Hippocampal formation (tissue), 2 donors: ENCODE measurements at places on chromosomes 2 and 18.

- DNase-seq: no peak
Observed at GRCh38 chr2:32453242-32454062, 96.6 kb downstream of the BIRC6 start.

- DNase-seq: no peak
Observed at GRCh38 chr2:43142921-43143438, 83.4 kb downstream of the ZFP36L2 start.

DNA sequence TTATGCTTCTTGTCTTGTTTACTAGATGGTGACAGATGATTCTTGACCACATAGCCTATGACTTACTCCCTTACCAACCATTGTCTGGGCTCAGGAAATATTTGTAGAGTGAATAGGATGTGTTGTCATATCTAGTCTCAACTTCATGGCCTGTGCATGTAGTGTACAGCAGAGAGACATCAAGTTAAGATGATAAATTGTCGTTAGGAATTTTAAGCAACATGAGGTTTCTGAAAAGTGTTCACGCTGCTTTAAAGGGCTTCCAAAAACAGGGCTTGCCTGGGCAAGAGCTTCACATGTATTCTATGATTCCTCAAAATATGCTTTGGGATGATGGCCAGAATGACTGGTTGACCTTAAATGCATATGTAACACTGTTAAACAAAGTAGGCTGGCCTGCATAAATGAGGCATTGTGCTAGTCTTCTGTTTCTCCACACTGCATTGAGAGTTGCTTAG is 424.0 kb downstream of the RND3 start:
- no peak for DNase-seq

- no peak for DNase-seq
Observed at GRCh38 chr2:129129087-129129486, 810.4 kb upstream of the HS6ST1 start.

DNA sequence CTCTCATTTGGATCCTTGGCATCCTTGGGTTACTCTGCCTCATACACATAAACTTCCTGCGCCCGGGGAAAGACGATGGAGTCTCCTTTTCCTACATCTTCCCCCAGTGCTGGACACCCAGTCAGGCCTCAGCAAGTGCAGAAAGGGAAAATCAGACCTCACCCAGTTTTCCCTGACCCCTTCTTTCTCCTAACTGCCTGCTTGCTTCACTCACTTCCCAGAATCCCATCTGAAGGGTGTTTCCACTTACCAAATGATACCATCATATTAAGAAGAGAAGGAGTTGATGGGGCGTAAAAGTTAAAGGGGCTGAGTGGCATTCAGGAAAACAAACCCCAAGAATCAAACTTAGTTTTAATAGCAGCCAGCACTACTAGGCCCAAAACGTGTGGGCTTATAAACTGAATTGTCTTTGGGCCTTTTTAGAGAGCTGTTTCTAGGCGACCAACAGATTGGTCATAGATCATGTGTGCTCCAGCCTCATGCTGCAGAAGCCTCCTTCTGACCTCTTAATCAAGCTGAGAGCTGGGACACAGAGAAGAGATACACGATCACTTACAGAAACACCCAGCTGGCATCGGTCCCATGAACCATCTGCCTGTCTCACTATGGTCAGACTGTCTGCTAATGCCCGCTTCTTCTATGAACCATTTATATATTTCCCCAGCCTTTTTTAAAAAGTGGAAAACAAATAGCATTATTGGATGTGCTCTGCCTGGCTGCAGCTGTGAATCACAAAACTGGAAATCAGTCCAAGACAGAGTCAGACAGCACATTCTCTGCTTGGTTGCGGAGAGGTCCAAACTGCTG is 165.7 kb upstream of the SLC14A2 start:
- peak; percentile 48 for DNase-seq

DNA sequence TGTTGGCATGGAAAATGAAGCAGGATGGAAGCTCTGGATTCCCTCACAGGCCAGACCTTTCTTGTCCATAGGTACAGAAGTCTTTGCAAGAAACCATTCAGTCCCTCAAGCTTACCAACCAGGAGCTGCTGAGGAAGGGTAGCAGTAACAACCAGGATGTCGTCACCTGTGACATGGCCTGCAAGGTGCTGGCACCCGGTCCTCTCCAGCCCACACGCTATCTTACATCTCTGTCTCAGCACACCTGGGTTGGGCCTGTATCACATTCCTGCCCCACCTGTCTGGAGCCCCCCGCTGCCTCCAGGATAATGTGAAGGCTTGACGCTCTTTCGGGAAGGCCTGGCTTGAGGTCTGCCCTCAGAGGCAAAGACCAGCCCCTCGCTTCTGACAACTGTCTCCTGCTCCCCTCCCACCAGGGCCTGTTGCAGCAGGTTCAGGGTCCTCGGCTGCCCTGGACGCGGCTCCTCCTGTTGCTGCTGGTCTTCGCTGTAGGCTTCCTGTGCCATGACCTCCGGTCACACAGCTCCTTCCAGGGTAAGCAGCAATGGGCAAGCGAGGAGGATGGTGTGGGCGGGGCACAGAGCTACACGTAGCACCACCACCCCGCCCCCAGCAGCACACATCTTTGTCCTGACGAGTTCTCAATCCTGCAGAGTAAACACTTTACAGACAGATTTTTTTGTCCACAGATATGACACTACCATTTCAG is 6.0 kb downstream of the TMEM214 start:
- DNase-seq: no peak

DNA sequence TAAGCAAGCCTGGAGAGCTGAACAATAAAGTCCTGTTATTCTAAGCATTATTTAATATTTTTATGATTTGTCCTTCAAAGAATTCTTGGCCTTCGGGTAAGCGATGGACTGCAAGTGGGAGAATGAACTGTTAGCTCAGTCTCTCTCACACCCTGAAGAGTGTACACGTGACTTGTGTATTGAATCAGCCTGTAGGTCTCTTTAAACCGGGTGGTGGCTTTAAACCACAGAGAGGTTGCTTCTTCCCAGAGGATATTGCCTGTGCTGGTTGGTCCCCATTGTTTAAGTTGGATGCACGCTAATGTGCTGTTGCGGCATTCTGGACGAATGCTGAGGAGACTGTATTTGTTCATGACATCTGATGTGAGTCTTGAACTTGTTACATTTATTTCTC is 183.3 kb downstream of the LTBP1 start:
- no peak for DNase-seq

DNA sequence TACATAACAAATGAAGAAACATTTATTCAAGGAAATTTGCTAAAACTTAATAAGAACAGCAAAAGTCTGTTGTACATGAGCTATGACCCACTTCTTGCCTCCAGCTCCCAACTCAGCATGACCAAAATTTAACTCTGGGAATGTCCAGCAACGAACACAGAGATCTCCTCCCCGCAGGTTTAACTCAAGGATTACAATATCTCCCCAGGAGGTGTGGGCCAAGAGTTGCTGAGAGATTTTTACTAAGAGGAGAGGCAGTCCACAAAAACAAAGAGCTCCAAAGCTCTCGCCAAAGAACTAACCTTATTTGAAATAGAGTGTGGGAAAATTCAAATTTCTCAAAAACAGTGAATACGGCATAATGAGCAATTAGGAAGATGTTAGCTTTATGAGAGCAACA is 318.5 kb downstream of the GRB14 start:
- DNase-seq: peak; percentile 30
